ENCODE measurements at places on chromosomes 2 and 18.

- H3K4me3 ChIP-seq: no peak overlapping the region
- no peaks in the 10 kb centered on the region for H3K4me1 ChIP-seq
- H3K27me3 ChIP-seq: no peaks in the 10 kb centered on the region
Observed at GRCh38 chr2:230694241-230694640, 18.4 kb upstream of the CAB39 start.

- no peaks in the 10 kb centered on the region for H3K27me3 ChIP-seq
- H3K36me3 ChIP-seq: no peaks in the 10 kb centered on the region
- no peak overlapping the region for H3K27ac ChIP-seq
- no peaks in the 10 kb centered on the region for H3K4me1 ChIP-seq
- DNase-seq: no peak
Observed at GRCh38 chr2:170525566-170525900, 189.6 kb upstream of the SP5 start.

GRCh38 chr2:49687918-49688317 is 533.6 kb upstream of the FSHR start:
- no peak overlapping the region for H3K27ac ChIP-seq
- H3K4me1 ChIP-seq: no peaks in the 10 kb centered on the region
- no peaks in the 10 kb centered on the region for H3K27me3 ChIP-seq
- H3K36me3 ChIP-seq: no peaks in the 10 kb centered on the region

DNA sequence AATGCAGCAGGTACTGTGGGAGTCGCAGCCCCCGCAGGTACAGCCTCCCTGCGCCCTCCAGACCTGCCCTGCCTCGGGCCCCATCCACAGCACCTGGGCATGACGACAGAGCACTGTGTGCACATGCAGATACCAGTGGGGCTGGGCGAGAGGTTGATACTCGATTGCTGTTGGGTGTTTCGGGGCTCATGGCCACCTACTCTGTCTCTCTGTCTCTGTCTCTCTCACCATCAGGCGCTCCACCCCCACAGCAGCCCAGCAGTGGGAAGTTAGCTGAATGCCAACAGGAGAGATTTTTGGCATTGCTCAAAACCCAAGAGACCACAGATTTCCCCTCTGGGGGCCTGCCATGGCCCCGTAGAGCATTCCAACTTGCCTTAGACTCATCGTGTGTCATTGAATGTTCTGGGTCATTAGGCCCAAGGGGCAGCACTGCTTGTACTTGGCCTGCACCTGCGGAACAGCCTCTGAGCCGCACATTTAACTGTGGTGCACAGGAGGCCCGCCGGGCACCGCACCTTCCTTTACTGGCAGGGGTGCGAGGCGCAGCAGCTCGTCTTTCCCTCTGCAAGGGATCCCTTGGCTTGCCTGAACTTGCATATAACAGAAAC is 18.8 kb downstream of the KCNIP3 start:
- no peaks in the 10 kb centered on the region for H3K4me1 ChIP-seq
- no peak overlapping the region for H3K27ac ChIP-seq
- no peaks in the 10 kb centered on the region for H3K27me3 ChIP-seq
- H3K36me3 ChIP-seq: no peaks in the 10 kb centered on the region
- DNase-seq: no peak
- H3K4me3 ChIP-seq: no peak overlapping the region

DNA sequence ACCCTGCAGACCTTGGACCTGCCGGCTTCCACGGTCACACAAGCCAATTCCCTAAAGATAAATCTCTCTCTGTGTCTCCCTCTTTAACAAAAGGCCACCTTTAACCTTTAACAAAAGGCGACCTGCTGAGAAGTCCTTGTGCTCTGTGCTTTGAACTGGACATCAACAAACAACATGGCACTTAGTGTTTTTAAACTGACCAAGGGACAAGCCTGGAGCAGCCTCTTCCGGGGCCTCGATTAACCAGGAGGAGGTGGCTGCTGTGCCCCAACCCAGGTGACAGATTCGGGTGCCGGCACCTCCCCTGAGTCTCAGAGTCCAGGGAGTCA is 135.3 kb downstream of the RTP5 start:
- H3K27me3 ChIP-seq: no peaks in the 10 kb centered on the region
- no peaks in the 10 kb centered on the region for H3K36me3 ChIP-seq
- H3K27ac ChIP-seq: no peak overlapping the region

- no peaks in the 10 kb centered on the region for H3K36me3 ChIP-seq
- no peak for DNase-seq
- no peaks in the 10 kb centered on the region for H3K4me1 ChIP-seq
- no peak overlapping the region for H3K4me3 ChIP-seq
- no peaks in the 10 kb centered on the region for H3K27me3 ChIP-seq
Observed at GRCh38 chr2:153222231-153223165, 256.1 kb downstream of the RPRM start.

- no peak overlapping the region for H3K4me3 ChIP-seq
- no peak for DNase-seq
- H3K27ac ChIP-seq: no peak overlapping the region
Observed at GRCh38 chr18:50527636-50528307, 32.1 kb upstream of the MAPK4 start.

DNA sequence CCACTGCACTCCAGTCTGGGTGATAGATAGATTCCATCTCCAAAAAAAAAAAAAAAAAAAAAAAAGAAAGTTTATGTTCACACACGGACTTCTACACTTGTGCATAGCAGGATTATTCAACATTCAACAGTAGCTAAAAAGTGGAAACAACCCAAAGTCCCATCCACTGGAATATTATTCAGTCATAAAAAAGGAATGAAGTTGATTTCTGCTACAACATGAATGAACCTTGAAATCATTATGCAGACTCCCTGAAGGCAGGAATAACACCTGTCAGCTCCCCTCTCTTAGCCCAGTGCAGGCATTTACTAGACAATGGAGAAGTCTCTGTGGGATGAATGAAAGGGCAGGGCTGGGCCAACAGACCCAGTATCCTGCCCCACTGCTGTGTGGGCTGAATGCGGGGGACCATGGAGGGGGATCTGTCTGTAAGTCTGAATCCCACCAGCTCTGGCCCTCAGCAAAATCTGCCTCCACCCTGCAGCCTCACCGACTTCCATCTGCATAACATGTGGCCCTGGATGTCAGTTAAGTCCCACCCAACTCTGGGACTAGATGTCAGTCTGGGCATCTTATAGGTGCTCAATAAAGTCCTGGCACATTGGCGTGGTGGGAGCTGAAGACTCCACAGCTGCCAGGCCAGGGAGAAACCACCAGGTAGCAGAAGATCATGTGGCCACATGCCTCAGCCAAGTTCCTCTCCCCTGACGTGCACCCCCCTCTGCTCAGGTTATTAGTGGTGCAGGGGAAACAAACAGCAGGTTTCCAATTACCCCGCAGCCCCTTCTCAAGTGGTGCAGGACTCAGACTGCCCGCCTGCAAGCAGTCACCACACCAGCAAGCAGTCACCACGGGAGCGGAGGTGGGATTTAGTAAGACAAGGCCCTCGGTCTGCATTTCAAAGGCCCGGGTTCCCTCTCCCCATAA is 8.9 kb downstream of the ZFP36L2 start:
- H3K27me3 ChIP-seq: no peaks in the 10 kb centered on the region
- H3K36me3 ChIP-seq: no peaks in the 10 kb centered on the region
- no peak overlapping the region for H3K4me3 ChIP-seq
- DNase-seq: peak; percentile 90
- H3K4me1 ChIP-seq: peaks cover 12% of the 10 kb centered on the region

DNA sequence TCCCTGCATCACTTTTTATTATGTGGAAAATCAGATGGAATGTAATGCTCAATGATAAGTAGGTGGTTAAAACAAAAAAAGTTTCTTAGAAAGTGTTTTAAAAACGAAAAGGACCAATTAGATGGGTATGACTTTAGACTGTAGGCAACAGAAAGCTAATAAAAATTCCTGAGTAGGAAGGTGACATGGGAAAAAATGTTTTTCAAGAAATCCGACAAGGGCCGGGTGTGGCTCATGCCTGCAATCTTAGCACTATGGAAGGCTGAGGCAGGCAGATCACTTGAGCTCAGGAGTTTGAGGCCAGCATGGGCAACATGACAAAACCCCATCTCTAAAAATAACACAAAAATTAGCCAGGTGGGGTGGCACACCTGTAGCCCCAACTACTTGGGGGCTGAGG is 126.1 kb downstream of the THADA start:
- H3K27ac ChIP-seq: no peak overlapping the region
- H3K4me3 ChIP-seq: no peak overlapping the region
- H3K36me3 ChIP-seq: no peaks in the 10 kb centered on the region
- H3K27me3 ChIP-seq: no peaks in the 10 kb centered on the region
- no peak for DNase-seq
- no peaks in the 10 kb centered on the region for H3K4me1 ChIP-seq

All from iPS DF 6.9 (cell line).